Activated naive CD8-positive, alpha-beta T cell treated with anti-CD3 and anti-CD28 coated beads for 36 hours (primary cell): ENCODE measurements at places on chromosomes 12 and 14. TPM values are rescaled to one million over a fixed set of nuclear protein-coding genes. Genes with fewer than 3 reads are reported as not detected.

DNA sequence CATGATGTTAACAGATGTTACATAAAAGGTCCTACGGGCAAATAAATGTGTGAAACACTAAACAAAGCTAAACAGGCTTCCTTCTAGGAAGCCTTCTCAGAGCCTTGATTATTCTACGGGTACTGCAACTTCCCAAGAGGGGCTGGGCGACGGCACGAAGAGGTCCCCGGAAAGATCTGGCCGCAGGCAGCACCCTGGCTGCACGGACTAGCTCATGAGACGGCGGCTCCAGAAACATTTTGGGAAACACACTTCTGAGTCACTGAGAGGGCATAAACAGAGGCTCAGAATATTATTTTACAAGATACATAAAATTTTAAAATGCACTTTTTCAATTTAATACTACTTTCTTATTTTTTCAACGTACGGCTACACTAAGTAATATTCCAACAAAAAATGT is 19.4 kb downstream of the STX2 start:
- H3K27ac ChIP-seq = no peak overlapping the region
- H3K4me3 ChIP-seq = no peak overlapping the region
- no peak for DNase-seq
- peaks cover 7% of the 10 kb centered on the region for H3K36me3 ChIP-seq
- H3K27me3 ChIP-seq = no peaks in the 10 kb centered on the region

DNA sequence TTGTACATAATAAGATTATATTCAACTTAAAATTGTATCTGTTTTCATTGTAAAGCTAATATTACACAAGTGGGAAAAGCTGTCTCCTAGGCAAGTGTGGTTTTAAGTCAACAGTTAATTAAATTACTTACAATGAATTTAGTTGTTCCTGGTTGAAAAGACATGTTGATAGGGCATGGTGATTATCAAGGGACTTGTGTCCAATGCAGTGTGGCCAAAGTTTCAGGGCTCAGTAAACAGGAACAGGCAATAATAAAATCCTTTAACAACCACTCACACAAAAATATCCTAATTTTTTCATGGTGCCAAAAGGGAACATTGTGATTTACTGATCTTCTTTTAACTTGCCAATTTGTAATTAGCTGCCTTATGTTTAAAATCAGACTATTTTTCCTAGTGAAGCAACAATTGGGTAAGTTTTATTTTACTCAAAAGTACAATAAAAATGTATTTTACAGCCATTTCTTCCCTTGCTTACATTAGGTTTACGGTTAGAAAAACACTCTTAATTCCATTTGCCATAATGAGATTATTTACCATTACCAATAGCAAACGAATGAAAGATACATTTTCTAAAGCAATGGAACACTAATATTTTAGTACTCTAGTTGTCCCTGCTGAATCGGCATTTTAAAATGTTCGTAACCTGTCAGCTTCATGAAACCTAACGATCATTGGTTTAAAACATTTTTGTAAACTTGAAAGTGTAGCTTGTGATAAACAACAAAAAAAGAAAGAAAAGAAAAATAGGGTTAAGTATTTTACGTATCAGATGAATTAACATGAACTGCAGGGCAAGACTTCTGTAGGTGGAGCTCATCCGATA is 1.8 kb upstream of the WNK1 start:
- H3K4me3 ChIP-seq = no peak overlapping the region
- H3K4me1 ChIP-seq = peaks cover 11% of the 10 kb centered on the region
- DNase-seq = no peak
- H3K27me3 ChIP-seq = no peaks in the 10 kb centered on the region

GRCh38 chr14:65832431-65833266 is 420.1 kb downstream of the FUT8 start:
- H3K4me1 ChIP-seq = peaks cover 22% of the 10 kb centered on the region
- DNase-seq = no peak
- H3K27me3 ChIP-seq = no peaks in the 10 kb centered on the region
- H3K36me3 ChIP-seq = no peaks in the 10 kb centered on the region
- no peak overlapping the region for H3K4me3 ChIP-seq
- H3K27ac ChIP-seq = no peak overlapping the region

- H3K36me3 ChIP-seq = peaks cover 53% of the 10 kb centered on the region
- peaks cover 2% of the 10 kb centered on the region for H3K4me1 ChIP-seq
- H3K4me3 ChIP-seq = no peak overlapping the region
- DNase-seq = no peak
- no peaks in the 10 kb centered on the region for H3K27me3 ChIP-seq
- H3K27ac ChIP-seq = no peak overlapping the region
These were observed 45.7 kb downstream of the PRKAB1 start for GRCh38 chr12:119713551-119714031.

DNA sequence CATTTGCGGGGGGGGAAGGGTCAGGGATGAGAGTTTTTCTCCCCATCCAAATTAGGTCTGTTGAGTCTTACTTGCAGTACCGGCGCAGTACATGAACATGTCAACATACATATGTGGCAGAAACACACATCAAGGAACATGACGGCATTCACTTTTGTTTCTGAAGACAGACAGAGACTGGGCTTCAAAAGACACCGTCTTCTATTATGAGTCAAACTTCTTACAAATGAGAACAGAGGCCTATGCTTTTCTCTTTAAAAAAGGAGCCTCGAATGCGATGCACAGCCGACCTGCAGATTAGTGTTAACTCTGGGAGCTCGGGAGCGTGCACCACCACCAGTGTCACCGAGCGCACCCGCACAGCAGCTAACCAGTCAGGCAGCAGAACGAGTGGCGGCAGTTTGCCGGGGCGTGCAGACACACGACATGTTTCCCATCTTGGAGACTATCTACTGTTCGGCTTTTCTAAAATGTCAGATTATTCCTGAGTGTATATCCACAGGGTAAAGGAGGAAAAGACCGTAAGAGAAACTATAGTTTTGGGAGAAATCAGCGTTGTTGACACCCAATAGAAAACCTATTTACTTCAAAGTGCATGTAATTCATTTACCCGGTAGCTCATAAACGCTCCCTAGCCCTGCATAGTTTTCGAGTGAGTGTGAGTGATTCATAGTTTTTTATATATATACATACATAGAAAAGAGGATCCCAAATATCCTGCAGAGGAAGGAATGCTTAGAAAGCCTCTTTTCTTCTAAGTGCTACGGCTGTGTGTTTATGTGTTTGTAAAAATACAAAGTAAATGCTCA is 33.0 kb downstream of the UBR7 start:
- H3K4me3 ChIP-seq = no peak overlapping the region
- no peaks in the 10 kb centered on the region for H3K27me3 ChIP-seq
- peaks cover 8% of the 10 kb centered on the region for H3K4me1 ChIP-seq
- no peak for DNase-seq

DNA sequence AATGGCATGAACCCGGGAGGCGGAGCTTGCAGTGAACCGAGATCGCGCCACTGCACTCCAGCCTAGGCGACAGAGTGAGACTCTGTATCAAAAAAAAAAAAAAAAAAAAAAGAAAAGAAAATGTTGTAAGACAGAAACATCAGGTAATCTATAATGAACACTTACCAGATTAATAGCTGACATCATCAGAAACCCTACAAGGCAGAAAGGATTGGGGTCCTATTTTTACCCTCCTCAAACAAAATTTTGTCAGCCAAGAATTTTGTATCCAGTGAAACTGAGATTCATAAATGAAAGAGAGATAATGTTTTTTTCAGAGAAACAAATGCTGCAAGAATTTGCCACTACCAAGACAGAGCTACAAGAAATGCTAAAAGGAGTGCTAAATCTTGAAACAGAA is 14.1 kb downstream of the CLEC1A start:
- H3K27me3 ChIP-seq = peaks cover 6% of the 10 kb centered on the region
- H3K27ac ChIP-seq = no peak overlapping the region
- H3K4me1 ChIP-seq = no peaks in the 10 kb centered on the region

DNA sequence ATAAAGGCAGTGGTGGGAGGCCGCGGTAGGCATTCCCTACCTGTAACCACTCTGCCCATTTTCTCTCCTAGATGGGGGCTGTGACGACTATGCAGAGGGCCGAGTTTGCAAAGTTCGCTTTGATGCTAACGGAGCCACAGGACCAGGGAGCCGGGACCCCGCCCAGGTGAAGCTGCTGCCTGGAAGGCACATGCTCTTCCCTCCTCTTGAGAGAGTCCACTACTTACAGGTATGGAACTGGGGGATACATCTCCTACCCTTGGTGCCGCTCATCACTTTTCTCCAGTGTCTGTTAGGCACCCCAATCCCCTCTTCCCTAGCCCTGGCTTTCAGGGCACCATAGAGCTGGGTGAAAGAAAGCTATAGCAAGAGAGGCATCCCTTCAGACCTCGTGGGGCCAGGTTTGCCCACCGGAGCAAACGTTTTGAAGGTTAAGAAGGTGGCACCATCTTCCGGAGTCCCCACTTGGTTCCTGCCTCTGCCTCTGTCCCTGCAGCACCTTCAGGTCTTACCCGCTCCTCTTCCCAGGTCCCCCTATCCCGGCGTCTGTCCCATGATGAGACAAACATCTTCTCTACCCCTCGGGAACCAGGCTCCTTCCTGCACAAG is 2.0 kb upstream of the P3H3 start:
- DNase-seq = no peak
- no peak overlapping the region for H3K4me3 ChIP-seq
- no peak overlapping the region for H3K27ac ChIP-seq
- no peaks in the 10 kb centered on the region for H3K36me3 ChIP-seq

DNA sequence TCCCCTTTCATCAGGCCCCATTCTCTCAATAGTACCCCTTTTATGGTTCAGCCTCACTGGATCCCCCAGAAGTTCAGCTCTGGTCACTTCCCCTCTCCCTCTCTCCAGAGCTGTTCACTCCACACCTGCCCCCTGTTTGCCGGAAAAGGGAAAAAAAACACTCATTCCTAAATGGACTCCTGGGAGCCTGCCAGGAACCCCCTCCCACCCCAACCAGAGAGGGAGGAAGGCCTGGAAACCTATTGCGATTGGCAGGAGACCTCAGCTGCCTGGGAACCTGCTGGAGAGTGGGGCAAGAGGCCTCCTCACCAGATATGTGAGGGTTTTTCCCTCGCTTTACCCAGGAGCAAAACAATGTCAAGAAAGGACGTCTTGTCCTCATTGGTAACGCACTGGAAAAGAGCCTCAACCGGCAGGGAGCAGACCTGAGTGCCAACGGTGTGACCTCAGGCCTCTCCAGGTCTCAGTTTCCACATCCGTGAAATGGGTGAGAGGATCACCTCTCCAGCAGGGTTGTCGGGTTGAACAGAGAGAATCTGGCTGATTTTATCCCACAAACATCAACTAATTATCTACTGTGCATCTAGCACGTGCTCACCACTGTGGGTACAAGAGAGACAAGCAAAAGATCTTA is 4.6 kb downstream of the DTX1 start:
- H3K27me3 ChIP-seq = no peaks in the 10 kb centered on the region
- no peak overlapping the region for H3K4me3 ChIP-seq
- H3K36me3 ChIP-seq = no peaks in the 10 kb centered on the region
- no peak for DNase-seq

- DNase-seq = no peak
- peak overlapping the region; percentile 86 for H3K27ac ChIP-seq
- no peaks in the 10 kb centered on the region for H3K27me3 ChIP-seq
- H3K36me3 ChIP-seq = peaks cover 54% of the 10 kb centered on the region
- H3K4me1 ChIP-seq = peaks cover 83% of the 10 kb centered on the region
These were observed 54.5 kb downstream of the PPP2R5C start for GRCh38 chr14:101815994-101816393.

- no peak overlapping the region for H3K27ac ChIP-seq
- DNase-seq = no peak
- no peak overlapping the region for H3K4me3 ChIP-seq
- no peaks in the 10 kb centered on the region for H3K4me1 ChIP-seq
These were observed 48.2 kb downstream of the SLC38A4 start for GRCh38 chr12:46777587-46777986.

- no peak overlapping the region for H3K27ac ChIP-seq
- no peaks in the 10 kb centered on the region for H3K36me3 ChIP-seq
- H3K4me1 ChIP-seq = no peaks in the 10 kb centered on the region
- H3K4me3 ChIP-seq = no peak overlapping the region
These were observed 151.5 kb downstream of the LRFN5 start for GRCh38 chr14:41758011-41758665.

DNA sequence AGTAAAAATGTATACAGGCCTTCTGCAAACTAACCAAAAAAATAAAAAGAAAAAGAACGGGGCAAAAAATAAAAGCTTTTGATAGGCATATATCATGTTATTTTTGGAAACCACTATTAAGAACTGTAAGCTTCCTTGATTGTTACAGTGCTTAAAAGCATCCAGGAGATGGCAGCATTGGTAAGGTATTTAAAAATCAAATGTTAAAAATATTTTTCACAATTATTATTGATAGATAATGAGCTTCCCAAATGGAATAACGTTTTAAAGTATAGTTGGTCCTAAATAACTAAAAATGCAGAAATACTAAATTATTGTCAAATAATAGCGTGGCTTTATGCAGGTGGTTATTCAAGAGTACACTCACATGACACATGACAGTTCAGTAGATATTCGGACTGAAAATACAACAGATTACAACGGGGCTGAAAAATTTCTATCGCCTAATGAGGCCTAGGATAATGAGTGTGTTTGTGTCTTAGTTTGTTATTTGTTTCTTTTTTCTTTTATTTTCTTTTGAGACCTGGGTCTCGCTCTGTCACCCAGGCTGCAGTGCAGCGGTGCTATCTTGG is 127.2 kb upstream of the ATF7IP start:
- no peaks in the 10 kb centered on the region for H3K27me3 ChIP-seq
- H3K4me1 ChIP-seq = peaks cover 19% of the 10 kb centered on the region
- H3K27ac ChIP-seq = no peak overlapping the region
- DNase-seq = no peak
- no peak overlapping the region for H3K4me3 ChIP-seq
- H3K36me3 ChIP-seq = peaks cover 6% of the 10 kb centered on the region

DNA sequence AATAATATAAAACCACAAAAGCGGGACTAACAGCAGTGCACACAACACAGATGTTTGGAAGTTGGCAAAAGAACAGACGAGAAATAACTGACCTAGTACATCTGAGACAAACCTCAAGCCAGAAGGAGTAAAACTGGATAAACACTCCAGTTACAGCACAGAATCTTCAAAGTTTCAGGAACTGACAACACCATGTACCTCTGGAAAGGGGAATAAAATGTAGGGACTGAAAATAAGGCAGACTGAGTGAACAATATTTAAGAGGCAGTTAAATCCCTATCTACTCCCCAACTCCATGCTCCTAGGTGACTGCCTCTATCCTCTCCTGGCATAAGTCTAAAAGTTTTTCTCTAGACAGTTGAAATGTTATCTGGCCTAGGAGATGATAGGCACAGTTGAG is 57.9 kb downstream of the ZFYVE21 start:
- no peaks in the 10 kb centered on the region for H3K27me3 ChIP-seq
- no peaks in the 10 kb centered on the region for H3K4me1 ChIP-seq
- H3K4me3 ChIP-seq = no peak overlapping the region
- no peak overlapping the region for H3K27ac ChIP-seq
- DNase-seq = no peak

- no peaks in the 10 kb centered on the region for H3K27me3 ChIP-seq
- H3K27ac ChIP-seq = no peak overlapping the region
- no peaks in the 10 kb centered on the region for H3K4me1 ChIP-seq
- H3K4me3 ChIP-seq = no peak overlapping the region
These were observed 80.9 kb downstream of the ACACB start for GRCh38 chr12:109197327-109197726.

Gene TSPAN9
- 0.31 TPM for total RNA-seq

Gene RNASE2
- total RNA-seq = not detected

Gene SLC2A14
- total RNA-seq = 0.08 TPM

Gene ANAPC5
- total RNA-seq = 130 TPM

Gene FAM222A
- total RNA-seq = 1.1 TPM

Gene WNT5B
- total RNA-seq = 0.19 TPM

Gene RPGRIP1
- 0.08 TPM for total RNA-seq

Gene HOXC13
- total RNA-seq = not detected
